ENCODE measurements at places on chromosomes 2 and 18.

DNA sequence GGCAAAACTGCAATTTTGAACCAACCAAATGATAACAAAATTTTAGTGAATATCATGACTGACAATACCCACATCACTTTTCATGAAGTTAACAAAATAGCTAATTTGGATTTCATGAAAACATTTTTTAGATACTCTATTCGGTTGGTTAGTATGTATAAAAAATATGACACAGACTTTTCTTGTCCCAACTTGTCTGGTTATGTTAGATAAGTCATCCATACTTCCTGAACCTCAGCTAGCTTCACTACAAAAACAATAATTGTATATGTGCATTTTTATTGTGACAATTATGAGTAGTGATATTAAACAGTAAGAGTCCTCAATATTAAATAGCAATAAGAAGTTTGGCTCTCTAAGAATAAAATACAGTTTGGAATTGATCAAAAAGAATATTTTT lies 408.1 kb upstream of the DSEL start:
- DNase-seq = no peak

DNA sequence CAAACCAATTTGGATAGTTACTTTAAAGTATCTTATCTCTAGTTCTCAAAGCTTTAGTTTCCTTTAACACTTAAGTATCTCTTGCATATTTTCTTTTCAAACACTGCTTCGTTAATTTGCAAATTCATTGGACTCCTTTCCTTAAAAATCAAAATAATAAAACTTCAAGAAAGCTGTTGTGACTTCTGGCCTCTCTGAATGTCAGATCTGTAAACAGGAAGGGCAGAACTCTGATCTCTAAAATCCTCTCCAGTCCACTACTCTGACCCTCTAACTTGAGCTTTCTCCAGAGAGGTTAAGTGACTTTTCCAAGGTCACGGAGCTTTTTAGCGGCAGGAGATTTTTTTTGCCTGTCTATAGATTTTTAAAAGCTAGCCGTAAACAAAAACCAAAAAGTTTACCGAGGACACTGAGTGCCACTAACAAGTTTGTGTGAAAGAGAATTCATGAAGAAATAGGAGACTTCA lies 155.5 kb downstream of the TGIF1 start:
- DNase-seq = no peak

DNA sequence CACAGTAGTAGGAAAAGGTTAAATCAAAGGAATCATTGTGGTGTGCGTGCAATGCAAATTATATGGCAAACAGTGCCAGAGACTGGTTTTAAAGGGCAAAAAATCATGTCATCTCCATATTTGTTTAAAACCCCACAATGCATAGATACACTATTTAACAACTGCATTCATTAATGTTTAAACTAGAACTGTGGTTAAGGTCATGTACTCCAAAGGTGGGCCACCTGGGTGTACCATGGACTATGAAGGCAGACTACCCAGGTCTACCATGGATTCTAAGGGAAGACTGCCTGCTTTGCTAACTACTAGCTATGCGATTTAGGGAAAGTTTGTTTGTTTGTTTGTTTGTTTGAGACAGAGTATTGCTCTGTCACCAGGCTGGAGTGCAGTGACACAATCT lies 356.3 kb downstream of the ZEB2 start:
- DNase-seq = no peak

DNA sequence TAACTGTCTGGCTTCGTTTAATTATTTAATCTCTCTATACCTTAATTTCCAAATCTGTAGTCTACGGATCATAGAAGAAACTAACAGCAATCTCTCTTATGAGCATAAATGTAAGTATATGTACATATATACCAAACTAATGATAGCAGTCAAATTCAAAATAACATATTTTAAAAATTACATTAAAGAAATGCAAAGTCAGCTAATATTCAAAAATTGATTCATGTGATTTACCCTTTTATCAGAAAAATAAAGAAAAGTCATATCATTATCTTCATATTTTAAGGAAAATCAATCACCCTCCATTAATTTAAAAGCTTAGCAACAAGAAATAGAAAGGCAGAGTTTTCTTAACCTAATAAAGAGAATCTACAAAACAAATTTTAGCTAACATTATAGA lies 575.9 kb downstream of the IRS1 start:
- DNase-seq = no peak

- DNase-seq = no peak
Measured at GRCh38 chr18:59621027-59621426, 76.2 kb downstream of the CCBE1 start.

DNA sequence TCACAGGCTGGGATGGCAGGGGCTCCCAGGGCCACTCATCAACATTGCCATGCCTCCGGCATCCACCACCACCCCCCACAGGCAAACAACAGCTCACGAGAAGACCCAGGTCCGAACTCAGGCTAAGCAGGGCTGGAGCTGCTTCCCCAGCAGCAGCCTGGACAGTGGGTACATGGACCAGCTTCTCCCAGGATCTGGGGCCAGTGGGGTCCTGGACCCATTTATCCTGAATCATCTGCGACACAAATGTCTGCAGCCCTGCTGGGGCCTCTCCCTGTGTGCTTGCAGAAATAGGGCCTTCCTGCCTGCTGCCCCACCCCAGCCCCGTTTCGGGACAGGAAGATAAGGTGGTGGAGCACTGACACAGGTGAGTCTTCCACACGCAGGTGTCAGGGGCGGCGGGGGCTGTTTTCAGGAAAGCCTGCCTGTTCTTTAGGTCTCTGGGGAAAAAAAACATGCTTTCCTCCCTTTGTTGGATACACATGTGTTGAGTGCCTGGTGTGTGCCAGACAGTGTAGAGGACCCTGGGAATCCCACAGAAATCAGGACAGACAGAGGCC lies 4.5 kb downstream of the PRLH start:
- no peak for DNase-seq

GRCh38 chr2:222499226-222499625 lies 74.9 kb downstream of the SGPP2 start:
- DNase-seq = no peak

DNA sequence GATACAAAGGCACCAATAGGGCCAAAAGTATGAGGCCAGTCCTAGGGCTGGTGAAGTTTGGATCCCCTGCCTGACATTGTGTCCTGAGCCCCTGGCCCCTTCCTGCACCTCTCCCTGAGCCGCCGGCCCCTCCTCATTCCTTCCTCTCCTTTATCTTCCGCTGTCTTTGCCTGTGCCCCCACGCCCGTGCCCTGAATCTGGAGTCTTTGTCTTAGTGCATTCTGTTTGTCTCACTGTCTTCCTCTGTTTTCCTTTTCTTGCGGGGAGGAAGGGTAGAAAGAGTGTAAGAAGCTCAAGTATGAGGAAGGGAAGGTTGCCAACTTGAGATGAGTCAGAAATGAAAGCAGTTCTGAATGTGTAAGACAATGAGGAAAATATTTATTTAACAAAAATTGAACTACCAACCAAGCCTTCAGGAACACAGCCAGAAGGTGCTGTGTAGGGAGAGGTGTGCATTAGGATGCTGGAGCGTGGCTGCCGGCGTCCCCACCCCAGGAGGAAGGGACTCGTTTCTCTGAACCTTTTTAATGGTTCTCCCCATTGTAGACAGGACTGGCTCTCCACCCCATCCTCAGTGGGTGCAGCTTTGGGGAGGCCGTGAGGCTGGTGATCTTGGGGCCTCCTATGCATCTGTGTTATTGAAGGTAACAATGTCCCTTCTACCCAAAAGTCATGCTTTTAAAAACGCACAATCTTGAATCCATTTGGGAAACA lies 133.1 kb downstream of the NEDD4L start:
- DNase-seq = no peak

Data from stimulated activated CD4-positive, alpha-beta T cell treated with anti-CD3 and anti-CD28 coated beads, Interleukin-1b, Interleukin-23, amount 100 ng/mL, for 1 hour (primary cell).